ENCODE measurements at places on chromosomes 4 and X. TPM values are rescaled to one million over a fixed set of nuclear protein-coding genes. Genes with fewer than 3 reads are reported as not detected.

DNA sequence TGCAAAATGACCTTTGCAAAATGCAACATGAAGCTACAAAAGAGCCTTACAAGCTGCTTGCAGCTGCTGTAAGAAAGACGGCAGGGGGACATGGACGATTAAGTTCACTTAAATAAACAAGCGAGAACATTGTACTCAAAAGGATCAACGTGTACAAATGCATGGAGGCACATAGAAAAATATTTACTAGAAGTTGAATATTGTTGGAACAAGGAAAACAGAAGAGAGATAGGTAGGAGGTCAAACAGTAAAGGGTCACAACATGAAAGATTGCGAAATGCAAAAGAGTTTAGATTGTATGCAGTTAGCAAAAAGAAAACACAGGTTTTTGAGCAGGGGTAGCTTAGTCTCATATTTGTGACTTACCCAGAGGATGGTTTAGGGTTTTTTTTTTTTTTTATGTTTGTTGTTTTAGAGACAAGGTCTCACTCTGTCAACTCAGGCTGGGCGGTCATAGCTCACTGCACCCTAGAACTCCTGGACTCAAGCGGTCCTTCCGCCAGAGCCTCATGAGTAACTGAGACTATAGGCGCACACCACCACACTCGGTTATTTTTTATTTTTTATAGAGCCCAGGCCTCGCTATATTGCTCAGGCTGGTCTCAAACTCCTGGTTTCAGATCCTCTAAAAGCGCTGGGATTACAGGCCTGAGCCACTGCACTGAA lies 1.4 kb upstream of the PHF8 start:
- no peak overlapping the region for H3K27ac ChIP-seq
- H3K36me3 ChIP-seq, result peaks cover 5% of the 10 kb centered on the region

GRCh38 chrX:120299928-120300327 lies 11.3 kb downstream of the TMEM255A start:
- no peak for DNase-seq
- H3K27me3 ChIP-seq, result no peaks in the 10 kb centered on the region
- no peak overlapping the region for H3K4me3 ChIP-seq
- H3K4me1 ChIP-seq, result no peaks in the 10 kb centered on the region
- H3K36me3 ChIP-seq, result no peaks in the 10 kb centered on the region
- no peak overlapping the region for H3K27ac ChIP-seq

GRCh38 chr4:5465529-5465928 lies 242.8 kb downstream of the EVC2 start:
- no peak overlapping the region for H3K27ac ChIP-seq
- DNase-seq, result no peak
- no peak overlapping the region for H3K4me3 ChIP-seq
- no peaks in the 10 kb centered on the region for H3K36me3 ChIP-seq
- H3K27me3 ChIP-seq, result no peaks in the 10 kb centered on the region
- H3K4me1 ChIP-seq, result no peaks in the 10 kb centered on the region

GRCh38 chr4:3767570-3768288 lies 1.5 kb downstream of the ADRA2C start:
- no peaks in the 10 kb centered on the region for H3K36me3 ChIP-seq
- H3K4me3 ChIP-seq, result no peak overlapping the region
- H3K4me1 ChIP-seq, result no peaks in the 10 kb centered on the region
- no peak overlapping the region for H3K27ac ChIP-seq
- peaks cover 54% of the 10 kb centered on the region for H3K27me3 ChIP-seq

GRCh38 chr4:102501447-102501696 lies 213 bp downstream of the NFKB1 start:
- no peak for DNase-seq
- H3K27ac ChIP-seq, result peak overlapping the region; percentile 98
- H3K4me1 ChIP-seq, result peaks cover 45% of the 10 kb centered on the region
- H3K36me3 ChIP-seq, result no peaks in the 10 kb centered on the region
- H3K27me3 ChIP-seq, result no peaks in the 10 kb centered on the region
- H3K4me3 ChIP-seq, result peak overlapping the region; percentile 92

DNA sequence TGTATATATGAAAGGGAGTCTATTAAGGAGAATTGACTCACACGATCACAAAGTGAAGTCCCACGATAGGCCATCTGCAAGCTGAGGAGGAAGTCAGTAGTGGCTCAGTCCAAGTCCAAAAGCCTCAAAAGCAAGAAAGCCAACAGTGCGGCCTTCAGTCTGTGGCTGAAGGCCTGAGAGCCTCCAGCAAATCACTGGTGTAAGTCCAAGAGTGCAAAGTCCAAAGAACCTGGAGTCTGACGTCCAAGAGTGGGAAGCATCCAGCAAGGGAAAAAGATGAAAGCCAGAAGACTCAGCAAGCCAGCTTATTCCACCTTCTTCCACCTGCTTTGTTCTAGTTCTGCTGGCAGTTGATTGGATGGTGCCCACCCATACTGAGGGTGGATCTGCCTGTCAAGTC lies 104.1 kb downstream of the IL1RAPL2 start:
- H3K36me3 ChIP-seq, result no peaks in the 10 kb centered on the region
- no peaks in the 10 kb centered on the region for H3K27me3 ChIP-seq
- no peak for DNase-seq

LAP3 gene
- total RNA-seq, result 97.6 TPM

MAGEC2 gene
- not detected for total RNA-seq

MAGEB1 gene
- total RNA-seq, result not detected

RHOXF2B gene
- not detected for total RNA-seq

SERTM2 gene
- 1.6 TPM for total RNA-seq
